Small intestine (tissue), 16 donors: ENCODE measurements at places on chromosomes 11 and 22.

- DNase-seq, result no peak
Measured at GRCh38 chr11:113773092-113773415, 438 bp downstream of the ZW10 start.

DNA sequence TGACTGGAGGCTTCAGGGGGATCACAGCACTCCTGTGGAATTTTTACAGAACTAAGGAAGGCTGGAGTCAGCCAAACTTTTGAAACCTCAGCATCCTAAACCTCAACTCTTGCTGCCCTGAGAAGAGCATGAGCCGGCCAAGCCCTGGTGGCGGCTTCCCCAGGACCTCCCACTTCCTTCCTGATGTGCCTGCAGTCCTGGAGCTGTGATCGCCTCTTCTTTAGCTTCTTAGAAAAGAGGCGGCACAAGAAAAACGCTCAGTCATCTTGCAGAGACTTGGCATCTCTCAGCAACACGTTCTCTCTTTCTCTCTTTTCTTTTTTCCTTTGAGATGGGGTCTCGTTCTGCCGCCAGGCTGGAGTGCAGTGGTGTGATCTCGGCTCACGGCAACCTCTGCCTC, 40.4 kb upstream of the AMPD3 start:
- DNase-seq, result no peak

DNA sequence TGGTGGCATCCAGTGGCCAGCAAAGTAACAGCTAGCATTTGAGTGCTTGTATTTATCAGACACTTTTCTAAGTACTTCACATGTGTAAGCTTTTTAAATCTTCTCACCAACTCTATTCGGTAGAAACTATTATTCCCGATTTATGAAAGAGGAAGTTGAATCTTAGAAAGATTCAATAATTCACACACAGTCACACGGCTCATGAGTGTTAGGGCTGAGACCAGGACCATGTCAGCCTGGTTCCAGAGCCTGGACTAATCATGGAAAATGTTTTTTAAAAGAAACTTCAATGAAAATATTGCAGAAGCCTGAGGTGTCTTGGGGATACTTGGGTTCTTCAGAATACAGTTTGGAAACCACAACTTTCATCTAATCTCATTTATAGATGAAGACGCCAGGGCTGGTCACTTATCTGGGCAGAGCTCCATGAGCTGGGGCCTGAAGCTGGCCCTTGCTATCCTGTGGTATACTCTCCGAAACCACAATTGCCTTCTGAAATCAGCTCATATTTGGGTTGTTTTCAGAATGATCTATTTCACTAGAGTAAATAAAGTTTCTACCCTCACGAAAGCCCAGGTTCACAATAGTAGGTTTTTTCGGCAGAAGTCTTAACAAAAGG, 4.3 kb upstream of the CRTAM start:
- no peak for DNase-seq

DNA sequence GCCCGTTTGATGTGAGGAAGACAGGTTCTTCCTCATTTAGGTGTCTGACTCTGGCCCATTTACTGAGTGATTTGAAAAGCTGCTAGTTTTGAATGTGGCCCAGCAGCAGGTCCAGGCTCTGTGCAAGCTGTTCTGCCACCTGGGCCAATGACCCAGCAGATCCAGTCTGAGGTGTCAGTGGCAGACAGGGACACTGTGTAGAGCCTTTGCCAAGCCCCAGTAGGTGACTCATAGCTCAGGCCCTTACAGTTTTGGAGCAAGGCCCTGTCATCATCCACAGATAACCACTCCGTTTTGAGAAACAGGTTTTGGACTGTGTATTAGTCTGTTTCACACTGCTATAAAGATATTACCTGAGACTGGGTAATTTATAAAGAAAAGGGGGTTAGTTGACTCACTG, 23.9 kb downstream of the TSPAN32 start:
- no peak for DNase-seq

- DNase-seq, result no peak
Measured at GRCh38 chr11:45816614-45817013, 11.7 kb downstream of the SLC35C1 start.

DNA sequence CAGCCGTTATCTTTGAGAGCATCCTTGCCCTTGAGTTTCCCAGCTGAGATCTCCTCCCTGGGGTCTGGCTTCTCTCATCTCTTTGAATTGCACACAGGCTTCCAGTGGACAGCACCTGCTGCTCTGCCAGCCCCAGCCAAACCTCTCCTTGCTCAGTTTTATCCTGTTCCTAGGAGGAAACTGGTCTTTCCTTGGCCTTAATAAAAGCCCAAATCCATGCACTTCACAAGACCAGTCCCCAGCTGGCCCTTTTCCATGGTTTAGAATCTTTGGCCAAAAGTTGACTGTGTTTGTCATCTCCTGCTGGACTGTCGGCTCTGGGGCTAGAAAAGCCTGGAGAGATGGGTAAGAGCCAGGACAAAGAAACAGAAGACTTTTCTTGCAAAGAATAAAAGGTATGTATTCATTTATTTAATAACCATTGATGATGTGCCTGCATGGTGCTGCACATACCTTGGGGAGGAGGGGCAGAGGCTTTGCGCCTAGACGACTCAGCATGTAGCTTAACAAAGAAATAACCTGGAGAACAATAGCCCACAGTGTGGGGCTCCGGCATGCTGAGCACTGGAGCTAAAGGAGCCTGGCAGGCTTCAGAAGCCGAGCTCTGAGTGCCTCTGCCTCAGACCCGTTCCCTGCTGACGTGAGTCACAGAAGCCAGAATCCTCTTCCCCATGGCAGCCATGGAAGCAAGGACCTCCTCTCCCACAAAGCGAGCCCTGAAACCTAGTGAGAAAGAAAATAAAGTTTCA, 319.3 kb upstream of the B3GAT1 start:
- DNase-seq, result no peak
